Stimulated activated naive CD4-positive, alpha-beta T cell (primary cell): ENCODE measurements at places on chromosomes 2 and 18.

GRCh38 chr2:98463551-98463971, 18.9 kb downstream of the INPP4A start:
- DNase-seq: no peak

- DNase-seq: no peak
These were observed 45.1 kb downstream of the LBH start for GRCh38 chr2:30276455-30276911.

DNA sequence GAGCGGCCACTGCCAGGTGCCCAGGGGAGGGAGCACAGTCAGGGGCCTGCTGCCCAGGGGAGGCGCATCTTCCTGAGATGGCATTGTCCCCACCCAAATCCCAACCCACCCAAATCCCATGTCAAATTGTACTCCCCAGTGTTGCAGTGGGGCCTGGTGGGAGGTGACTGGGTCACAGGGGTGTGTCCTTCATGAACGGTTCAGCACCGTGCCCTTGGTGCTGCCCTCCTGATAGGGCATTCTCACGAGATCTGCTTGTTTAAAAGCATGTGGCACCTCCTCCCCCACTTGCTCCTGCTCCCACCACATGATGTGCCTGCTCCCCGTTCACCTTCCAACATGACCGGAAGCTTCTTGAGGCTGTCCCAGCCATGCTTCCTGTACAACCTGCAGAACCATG, 27.6 kb downstream of the ANKMY1 start:
- no peak for DNase-seq

- no peak for DNase-seq
These were observed 17.8 kb upstream of the SMAD7 start for GRCh38 chr18:48968412-48969215.

DNA sequence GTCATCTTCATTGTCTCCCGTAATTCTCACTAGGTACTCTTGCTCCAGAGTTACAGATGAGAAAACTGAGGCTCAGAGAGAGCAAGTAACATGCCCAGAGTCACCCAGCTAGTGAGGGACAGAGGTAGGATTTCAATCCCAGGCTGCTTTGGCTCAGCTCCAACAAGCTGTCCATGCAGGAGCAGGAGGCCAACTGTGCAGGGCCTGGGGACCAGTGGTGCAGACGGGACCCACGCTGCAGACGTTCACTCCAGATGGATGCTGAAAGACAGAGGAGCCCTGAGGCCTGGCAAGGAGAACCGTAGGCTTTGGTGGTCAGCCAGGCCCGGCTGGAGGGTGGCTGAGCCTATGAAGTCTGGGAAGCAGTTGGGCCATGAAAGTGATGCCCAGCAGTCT, 102.6 kb downstream of the MCFD2 start:
- no peak for DNase-seq

- DNase-seq: no peak
These were observed 7.5 kb downstream of the ACYP2 start for GRCh38 chr2:54122939-54123338.

GRCh38 chr2:38409156-38410102, 32.4 kb upstream of the ATL2 start:
- DNase-seq: no peak

DNA sequence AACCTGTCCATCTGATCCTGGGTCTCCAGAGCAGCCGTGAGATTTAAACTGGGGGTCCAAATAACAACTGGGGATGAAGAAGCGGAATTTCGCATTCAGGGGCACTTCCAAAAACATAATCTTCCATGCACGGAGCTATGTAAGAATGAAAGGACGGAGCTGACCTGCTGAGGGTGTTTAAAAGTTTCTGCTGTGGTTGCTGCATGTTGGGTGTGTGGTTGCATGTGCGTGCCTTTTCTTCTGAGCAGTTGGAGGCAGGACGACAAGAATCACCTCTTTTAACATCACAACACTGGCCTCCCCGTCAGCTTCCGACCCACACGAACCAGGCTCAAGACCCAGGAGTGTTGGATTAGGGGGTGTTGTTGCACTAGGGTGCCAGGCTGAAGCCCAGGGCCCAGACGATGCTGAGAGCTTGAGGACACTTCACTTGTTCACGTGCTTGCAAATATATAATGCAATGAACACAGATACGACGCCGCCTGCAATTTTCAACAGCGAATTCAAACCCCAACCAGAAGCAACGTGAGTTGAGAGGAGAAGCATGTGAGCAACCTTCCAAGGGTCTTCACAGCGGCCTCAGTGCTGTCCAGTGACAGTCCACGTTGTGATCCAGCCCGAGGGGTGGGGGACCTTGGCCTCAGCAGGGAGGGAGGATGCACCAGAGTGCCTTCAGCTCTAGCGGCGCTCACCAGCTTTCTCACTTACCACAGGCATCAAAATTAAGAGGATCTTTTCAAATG, 76.0 kb upstream of the SALL3 start:
- no peak for DNase-seq

- no peak for DNase-seq
These were observed 8.6 kb upstream of the TMEM37 start for GRCh38 chr2:119423108-119423444.

DNA sequence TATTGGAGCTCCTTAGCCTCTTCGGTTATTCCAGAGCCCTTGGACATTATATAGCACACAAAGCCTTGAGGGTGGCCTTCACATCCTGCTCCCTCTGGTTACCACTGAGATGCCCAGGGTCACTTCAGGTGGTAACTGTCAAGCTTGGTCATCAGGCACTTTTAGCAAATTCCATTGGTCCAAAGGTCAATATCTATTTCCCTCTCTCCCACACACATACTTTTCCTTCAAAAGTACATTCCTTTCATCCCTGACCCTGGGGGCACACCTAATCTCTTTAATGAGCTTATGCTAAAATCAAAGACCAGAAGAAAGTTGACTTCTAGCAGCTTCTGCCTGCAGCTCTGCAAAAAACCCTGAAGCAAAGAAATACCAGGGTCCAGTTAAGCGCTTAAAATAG, 172.0 kb upstream of the NRP2 start:
- no peak for DNase-seq

GRCh38 chr2:128026448-128027277, 1.2 kb downstream of the SAP130 start:
- DNase-seq: peak; percentile 31

- DNase-seq: no peak
These were observed 106.1 kb downstream of the COLEC12 start for GRCh38 chr18:394262-394986.

DNA sequence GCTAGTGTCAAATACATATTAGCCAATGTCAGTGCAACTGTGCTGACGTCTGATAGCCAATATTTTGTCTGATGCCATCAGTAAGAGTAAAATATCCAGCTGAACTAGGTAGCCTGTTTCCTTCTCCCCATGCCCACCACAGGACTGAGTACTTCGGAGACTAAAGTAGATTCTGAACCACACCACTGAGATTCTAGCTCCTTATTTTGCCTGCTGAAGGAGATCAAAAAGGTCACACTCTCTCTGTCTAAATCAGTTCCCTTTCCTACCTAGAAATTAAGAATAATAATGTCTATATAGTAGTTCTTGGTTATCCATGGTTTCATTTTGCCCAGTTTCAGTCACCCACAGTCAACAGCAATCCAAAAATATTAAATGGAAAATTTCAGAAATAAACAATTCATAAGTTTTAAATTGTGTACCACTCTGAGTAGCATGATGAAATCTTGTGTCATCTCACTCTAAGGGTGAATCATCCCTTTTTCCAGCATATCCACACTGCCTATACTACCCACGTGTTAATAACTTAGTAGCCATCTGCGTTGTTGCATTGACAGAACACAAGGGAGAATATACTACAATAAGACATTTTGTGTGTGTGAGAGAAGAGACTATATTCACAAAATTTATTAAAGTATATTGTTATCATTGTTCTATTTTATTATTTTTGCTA, 1043.3 kb upstream of the PIK3C3 start:
- DNase-seq: no peak

DNA sequence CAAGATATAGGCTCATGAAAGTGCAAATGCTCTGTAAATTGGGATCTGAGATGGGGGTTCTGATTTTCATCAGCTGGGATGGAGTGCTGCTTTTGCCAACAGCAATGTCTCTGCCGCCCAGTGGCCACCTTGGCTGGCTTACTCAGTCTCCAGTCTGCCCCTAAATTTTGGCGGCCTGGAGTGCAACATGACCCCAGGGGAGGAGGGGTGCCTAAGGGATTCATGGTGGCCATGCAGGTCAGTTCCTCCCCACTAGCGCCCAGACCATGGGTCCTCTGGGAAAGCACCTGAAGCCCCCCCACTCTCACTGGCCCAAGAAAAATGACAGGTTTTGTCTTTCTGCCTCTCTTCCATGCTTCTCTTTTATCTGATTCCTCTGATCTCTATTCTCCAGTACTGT, 45.0 kb downstream of the SLC4A3 start:
- DNase-seq: no peak

- DNase-seq: no peak
These were observed 30.9 kb upstream of the COL5A2 start for GRCh38 chr2:189210250-189211087.

DNA sequence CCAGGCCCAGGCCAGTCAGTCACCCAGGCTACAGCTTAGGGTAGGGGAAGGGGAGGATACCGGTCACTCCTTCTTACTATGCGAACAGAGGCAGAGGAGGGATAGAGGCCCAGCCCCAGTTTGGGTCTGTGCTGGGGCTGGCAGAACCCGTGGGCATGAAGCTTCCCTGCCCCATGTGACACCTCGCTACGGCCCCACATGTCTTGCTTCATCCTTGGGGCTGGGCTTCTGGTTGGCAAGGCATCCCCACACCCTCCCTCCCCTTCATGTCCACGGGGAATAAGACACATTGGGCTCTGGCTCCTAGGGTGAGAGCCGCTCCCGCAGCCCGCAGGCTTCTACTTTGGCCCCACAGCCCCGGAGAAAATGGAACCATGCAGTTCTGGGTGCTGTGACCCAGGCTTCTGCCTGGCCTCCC, 32.4 kb downstream of the HS1BP3 start:
- no peak for DNase-seq

GRCh38 chr2:222701721-222702131, 30.3 kb downstream of the MOGAT1 start:
- DNase-seq: no peak

- DNase-seq: no peak
These were observed 212.0 kb downstream of the MCFD2 start for GRCh38 chr2:46703588-46703987.

DNA sequence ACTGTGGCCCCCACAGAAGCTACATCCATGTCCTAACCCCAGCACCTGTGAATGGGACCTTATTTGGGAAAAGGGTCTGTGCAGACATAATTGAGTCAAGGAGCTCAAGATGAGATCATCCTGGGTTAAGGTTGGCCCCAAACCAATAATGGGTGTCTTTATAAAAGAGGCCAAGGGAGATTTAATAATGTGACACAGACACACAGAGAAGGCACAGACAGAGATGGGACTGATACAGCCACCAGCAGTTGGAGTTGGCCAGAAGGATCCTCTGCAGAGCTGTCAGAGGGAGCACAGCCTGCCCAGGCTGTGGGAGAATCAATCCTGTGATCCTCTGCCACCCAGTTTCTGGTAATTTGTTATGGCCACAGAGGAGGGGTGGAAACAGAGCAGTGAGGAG, 26.0 kb downstream of the SNORC start:
- no peak for DNase-seq

- DNase-seq: no peak
These were observed 4.7 kb downstream of the D2HGDH start for GRCh38 chr2:241739177-241739576.

- no peak for DNase-seq
These were observed 59.1 kb upstream of the PAX3 start for GRCh38 chr2:222357930-222358329.

- DNase-seq: no peak
These were observed 39.0 kb downstream of the IRS1 start for GRCh38 chr2:226760412-226761194.

GRCh38 chr2:9093324-9093723, 89.8 kb upstream of the MBOAT2 start:
- no peak for DNase-seq

DNA sequence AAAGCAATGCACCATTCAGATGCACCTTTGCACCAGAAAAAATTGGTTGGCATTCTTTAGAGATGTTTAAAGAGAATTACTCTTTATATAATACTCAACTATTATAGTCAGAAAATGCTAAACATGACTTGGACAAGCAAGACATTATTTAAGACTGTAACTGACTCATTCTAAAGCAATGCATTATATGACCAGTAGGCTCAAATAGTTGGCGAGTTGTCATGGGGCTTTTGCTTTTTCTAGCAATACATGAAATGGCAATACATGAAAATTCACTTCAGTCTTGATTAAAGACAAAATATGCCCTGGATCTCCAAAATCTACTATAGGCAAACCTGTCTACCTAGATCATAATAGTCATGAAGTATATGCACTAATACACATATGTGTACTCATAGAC, 216.9 kb upstream of the VWC2L start:
- no peak for DNase-seq

GRCh38 chr2:216555274-216555673, 56.6 kb downstream of the RPL37A start:
- DNase-seq: no peak

- DNase-seq: no peak
These were observed 208.6 kb downstream of the HRH4 start for GRCh38 chr18:24669015-24669414.
